Temporal lobe (tissue), 4 donors: ENCODE measurements at places on chromosomes 4 and X. TPM values are rescaled to one million over a fixed set of nuclear protein-coding genes. Genes with fewer than 3 reads are reported as not detected.

Gene DDX60
- 3.9 TPM for total RNA-seq

Gene VSIG1
- 0.74 TPM for total RNA-seq

Gene GPR34
- total RNA-seq, result 3.4 TPM

Gene EPGN
- 0.49 TPM for total RNA-seq

Gene PAGE1
- 0.49 TPM for total RNA-seq

Gene PPBP
- total RNA-seq, result 2.0 TPM

Gene MAGEA12
- total RNA-seq, result not detected

Gene CYP2U1
- 10.3 TPM for total RNA-seq

Gene ADAMTS3
- 14.8 TPM for total RNA-seq

Gene NAA11
- not detected for total RNA-seq
